ENCODE measurements at places on chromosomes 2 and 18.

DNA sequence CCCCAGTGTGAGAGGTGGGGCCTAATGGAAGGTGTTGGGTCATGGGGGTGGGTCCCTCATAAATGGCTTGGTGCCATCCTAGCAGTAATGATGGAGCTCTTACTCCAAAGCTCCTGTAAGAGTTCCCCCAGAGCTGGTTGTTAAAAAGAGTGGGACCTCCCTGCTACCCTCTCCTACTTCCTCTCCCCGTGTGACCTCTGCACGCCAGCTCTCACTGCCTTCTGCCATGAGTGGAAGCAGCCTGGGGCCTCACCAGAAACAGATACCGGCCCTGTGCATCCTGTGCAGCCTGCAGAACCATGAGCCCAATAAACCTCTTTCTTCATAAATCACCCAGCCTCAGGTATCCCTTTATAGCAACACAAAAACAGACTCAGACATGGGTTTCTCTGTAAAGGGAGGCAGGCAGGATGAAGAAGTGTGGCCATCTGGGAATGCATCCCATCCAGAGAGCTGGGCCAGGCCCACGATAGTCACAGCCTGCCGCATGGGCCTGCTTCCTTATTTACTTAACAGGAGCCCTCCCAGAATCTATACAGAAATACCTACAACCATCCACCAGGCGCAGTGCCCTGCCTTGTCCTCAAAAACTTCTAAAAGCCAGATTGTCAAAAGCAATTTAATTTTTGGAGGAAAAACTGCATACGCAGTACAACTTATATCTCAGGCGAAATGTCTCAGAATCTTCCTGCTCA is 7.5 kb downstream of the PRLH start:
- no peak for DNase-seq

DNA sequence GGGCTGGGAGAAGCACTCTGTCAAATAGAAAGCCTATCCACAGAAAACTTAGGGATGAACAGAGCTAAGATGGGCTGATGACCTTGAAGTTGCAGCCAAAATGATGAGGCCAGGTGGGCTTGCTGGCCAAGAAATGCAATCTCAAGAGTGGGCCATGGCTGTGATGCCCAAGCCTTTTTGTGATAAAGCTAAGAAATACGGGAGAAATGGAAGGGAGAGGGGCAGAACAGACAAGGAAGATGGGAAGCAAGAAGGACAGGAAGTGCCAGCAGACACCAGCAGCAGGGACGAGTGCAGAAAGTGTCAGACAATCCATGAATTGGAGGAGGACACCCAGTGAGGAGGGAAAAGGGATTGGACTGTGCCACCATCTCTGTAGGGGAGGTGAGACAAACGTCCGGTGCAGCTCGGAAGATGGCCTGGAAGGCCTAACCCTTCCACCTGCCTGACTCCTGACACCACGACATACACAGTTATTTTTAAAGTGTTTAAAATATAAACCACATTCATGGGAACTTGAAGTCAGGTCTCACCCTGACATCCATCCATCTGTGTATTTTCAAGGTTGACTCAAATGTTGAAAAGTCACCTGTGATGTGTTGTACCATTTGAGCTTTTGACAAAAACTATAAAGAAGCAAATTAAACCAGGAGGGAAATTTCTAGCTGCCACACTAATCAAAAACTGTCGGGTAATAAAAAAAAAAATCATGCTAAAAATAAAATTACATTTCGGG is 105.5 kb downstream of the BCL2 start:
- DNase-seq, result no peak

GRCh38 chr2:209663139-209663538 is 108.5 kb upstream of the UNC80 start:
- no peak for DNase-seq

GRCh38 chr2:72932045-72932740 is 14.9 kb downstream of the EMX1 start:
- DNase-seq, result no peak

- DNase-seq, result no peak
These were observed 44.9 kb downstream of the ANKMY1 start for GRCh38 chr2:240512666-240513535.

GRCh38 chr2:42928692-42929545 is 136.5 kb upstream of the HAAO start:
- no peak for DNase-seq
